ENCODE measurements at places on chromosomes 13 and 19. TPM values are rescaled to one million over a fixed set of nuclear protein-coding genes. Genes with fewer than 3 reads are reported as not detected.

Gene TRPM4
- 32.5 TPM for total RNA-seq

Gene ATP5F1D
- 90.9 TPM for total RNA-seq

Gene GGACT
- 5.2 TPM for total RNA-seq

Gene TPP2
- total RNA-seq = 44.8 TPM

Gene ZNF442
- 5.4 TPM for total RNA-seq

Gene SPATA13
- 49.8 TPM for total RNA-seq
